Heart right ventricle (tissue), 16 donors: ENCODE measurements at places on chromosomes 1 and 21. TPM values are rescaled to one million over a fixed set of nuclear protein-coding genes. Genes with fewer than 3 reads are reported as not detected.

Gene CR1
- 0.51 TPM for total RNA-seq

Gene LCK
- total RNA-seq, result 0.25 TPM

DNA sequence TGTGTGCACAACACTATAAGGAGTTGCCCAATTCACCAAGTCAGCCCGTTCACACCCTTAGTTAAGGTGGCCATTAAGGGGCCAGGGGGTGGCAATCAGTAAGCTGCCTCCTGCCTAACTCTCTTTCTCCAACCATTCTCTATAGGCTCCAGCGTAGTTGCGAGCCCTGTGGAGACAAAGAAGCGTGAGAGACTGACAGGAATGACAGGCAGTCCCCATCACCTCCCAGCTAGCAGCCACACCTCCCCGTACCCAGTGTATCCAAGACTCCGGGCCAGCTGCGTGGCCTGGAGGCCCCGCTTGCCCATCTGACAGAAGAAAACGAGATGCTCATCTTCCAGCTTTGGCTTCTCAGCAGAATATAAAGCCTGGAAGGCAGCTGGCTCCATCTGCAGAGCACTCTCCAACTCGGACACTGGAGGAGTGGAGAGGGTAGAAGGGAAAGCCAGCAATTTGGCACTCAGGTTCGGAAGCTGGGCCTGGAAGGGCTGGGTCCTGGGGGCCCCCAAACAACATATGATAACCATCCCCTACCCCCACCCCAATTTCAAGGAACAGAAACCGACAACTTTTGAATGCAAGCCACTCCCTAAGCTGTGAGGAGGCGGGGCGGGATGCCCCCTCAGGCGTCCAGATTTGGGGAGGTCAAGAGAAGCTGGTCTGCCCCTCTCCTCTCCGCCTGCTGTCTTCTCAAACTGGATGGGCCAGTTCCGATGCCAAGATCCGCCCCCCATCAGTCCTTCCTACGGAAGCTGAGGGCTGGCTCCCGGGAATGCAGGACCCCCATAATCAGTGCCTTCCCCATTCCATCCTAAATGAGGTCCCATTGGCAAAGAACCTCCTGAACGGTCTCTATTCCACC is 872 bp downstream of the TSTD1 start:
- no peak for DNase-seq

GRCh38 chr1:231215681-231216385 is 25.2 kb upstream of the GNPAT start:
- DNase-seq, result no peak

DNA sequence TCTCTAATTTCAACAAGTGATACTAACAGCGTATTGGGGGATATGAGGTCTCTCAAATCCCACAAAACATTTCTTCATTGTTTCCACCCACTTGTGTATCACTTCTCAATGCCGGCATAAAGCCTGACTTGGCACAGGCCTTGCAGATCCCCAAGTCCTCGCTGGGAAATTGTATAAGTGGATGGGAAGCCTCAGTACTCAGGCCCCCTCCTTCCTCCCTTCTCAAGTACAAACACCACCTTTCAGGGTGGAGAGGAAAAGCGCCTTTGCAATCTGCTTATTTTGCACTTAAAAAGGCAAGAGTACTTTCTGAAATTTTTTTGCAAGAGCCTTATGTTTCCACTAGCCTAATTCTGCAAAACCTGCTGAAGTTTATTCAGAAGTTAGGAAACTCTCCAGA is 25.8 kb upstream of the KLHDC8A start:
- no peak for DNase-seq

Gene ARHGAP30
- total RNA-seq, result 1.9 TPM

GRCh38 chr1:44246806-44247205 is 33.5 kb downstream of the DMAP1 start:
- no peak for DNase-seq

Gene GPR153
- 7.9 TPM for total RNA-seq

Gene SLC41A1
- 566 TPM for total RNA-seq

Gene F5
- 0.94 TPM for total RNA-seq

DNA sequence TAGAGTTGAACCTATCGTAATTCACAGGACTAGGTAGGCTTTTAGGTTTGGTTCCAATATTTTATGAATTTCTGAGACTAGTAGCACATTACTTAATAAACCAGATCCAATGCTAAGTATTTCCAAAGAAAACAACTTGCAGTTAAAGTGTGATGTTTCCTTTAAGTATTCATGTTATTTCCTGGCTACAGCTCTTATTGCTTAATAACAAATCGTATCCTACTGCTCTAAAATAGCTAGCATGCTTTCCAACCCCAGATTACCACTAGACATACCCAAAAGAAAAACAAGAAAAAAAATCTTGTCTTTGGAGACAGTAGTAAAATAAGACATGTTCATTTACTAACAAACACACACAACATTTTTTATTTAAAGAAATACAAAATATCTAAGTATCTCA is 898 bp downstream of the KRTAP27-1 start:
- DNase-seq, result no peak

Gene BLZF1
- total RNA-seq, result 30.4 TPM

Gene MYCL
- 0.30 TPM for total RNA-seq

Gene ZNF648
- 0.09 TPM for total RNA-seq

GRCh38 chr1:109877317-109877771 is 33.3 kb upstream of the CSF1 start:
- DNase-seq, result peak; percentile 66

Gene PRR9
- not detected for total RNA-seq

DNA sequence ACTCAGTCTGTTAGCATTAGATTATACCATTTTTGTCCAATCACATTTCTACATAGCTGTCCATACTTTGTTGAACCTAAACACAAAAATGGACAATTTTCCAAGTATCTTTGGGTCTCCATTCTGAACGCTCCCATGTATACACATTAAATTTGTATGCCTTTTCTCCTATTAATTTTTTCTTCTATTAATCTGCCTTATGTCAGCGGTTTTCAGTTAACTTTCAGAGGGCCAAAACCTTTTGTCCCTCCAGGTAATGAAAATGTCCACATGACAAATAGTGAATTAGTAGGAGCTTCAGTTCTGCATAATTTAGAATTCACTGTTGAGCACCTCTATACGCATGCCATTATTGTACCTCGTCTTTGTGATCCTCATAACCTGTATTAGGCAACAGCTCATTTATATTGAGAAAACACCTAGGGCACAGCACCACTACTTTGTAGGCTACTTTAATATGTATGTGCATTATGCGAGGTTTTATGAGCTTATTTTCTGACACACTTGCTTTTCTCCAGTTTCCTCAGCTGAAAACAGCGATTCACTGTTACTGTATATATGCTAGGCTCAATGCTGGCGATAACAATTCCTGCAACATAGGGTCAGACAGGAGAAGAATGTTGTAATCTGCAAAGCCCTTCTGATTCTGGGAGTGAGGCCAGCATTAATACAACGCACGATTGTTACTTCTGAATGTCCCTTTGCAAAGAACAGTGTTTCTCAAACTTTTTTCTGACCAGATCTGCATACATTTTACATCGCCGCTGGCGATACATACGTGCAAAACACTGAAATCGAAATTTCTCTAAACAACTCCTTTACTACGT is 1.1 kb upstream of the ABCD3 start:
- no peak for DNase-seq

Gene CLCC1
- 31.2 TPM for total RNA-seq
